A172 (cell line): ENCODE measurements at places on chromosomes 12 and 14.
A peak's percentile ranks its signal among the peaks of the same experiment; 100 is the strongest.

DNA sequence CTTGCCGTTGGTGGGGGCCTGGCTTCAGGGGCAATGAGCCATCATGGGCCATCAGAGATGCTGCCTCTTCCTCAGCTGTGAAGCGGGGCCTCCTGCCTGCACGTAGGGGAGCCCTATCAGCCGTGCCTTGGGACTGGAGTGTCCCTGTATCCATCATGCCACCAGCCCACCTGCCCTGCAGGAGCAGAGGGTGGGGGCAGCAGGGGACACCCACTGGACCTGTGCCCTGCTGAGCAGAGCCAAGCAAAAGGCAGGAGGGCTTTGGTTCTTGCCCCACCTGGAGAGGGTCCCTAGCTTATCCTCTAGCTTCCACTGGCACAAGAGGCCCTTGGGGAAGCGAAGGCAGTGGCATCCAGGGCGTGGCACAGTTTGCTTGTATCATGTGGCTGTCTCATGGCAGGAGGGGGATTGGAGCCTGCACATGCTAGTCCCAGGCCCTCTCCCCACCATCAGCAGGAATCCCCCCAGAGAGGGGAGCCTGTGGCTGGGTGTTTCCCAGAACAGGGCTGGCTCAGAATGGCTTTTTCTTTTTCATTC lies 10.1 kb downstream of the ADSS1 start:
- DNase-seq = no peak

GRCh38 chr14:67002994-67003753 lies 186.1 kb upstream of the GARIN2 start:
- no peak for DNase-seq

GRCh38 chr12:92503971-92504593 lies 198.7 kb upstream of the PLEKHG7 start:
- DNase-seq = no peak

DNA sequence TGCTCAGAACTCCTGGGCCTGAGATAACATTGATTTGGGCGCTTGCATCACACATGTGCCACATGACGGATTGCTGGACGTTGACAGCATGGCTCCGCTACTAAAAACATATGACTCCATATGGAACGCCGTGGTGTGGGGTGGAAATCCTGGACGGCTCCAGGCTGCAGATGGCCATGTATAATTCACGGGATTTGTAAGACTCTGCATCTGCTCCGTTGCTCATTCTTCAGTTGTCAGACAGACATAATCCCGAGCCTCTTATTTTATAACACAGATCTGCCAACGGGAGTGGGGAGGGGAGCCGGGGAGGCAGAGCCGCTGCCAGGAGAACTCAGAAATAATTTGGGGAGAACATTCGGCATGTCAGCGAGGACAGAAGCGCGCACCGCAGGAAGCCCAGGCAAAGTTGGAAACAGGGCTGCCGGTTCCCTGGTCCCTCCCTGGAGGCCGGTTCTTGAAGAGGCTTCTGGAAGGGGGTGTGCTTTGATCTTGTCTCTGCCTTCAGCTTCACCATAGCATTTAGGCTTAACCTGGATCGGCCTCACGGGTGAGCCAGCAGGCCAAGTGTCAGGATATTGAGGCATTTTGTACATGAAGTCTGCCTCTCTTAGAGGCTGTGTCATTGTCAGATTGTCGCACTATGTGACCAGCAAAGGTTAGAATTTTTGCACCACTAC lies 45.8 kb upstream of the MYL2 start:
- no peak for DNase-seq

DNA sequence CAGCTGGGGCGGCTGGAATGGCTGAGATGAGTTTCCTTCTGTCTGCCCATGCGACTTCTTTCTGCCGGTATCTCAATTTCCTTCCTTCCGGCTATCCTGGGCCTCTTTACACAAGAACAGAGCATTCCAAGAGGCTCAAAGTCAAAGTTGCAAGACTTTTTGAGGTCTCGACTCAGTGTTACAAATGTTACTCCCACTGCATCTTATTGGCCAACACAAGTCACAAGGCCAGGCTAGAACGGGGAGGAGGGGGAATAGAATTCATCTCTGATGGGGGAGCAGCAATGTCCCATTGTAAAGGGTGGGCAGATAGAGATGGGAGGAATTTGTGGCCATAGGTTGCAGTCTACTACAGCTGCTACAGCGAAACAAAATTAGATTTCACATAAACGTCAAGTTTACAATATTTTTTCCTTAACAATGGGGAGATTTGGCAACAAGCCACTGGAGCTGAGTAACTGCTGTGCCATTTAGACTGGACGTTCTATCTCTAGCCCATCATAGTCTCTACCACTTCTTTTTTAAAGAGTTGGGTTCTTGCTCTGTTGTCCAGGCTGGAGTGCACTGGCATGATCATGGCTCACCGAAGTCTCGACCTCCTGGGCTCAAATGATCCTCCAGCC lies 9.5 kb upstream of the NYNRIN start:
- DNase-seq = peak; percentile 4

- no peak for DNase-seq
These were observed 10.7 kb downstream of the CMKLR1 start for GRCh38 chr12:108328420-108328819.

GRCh38 chr12:2111826-2112225 lies 59.0 kb downstream of the CACNA1C start:
- DNase-seq = no peak

GRCh38 chr12:30074916-30075315 lies 291.2 kb upstream of the TMTC1 start:
- no peak for DNase-seq

DNA sequence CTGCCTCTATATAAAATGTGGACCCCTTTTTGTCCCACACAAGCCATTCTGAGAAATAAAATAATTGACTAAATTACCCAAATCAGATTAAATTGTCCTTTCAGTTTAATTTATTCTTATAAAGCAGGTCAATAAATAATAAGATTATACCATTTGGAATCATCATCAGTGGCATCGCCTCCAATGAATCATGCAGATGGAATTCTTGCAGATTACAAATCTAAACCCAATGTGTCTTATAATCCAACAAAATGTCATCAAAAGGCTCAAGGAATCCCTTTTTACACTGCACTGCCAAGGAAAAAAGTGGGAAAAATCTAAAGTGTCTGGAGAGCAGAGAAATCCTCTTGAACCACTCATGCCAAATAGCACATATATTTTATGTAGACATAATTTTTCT lies 138.2 kb upstream of the TSPAN8 start:
- DNase-seq = peak; percentile 33

DNA sequence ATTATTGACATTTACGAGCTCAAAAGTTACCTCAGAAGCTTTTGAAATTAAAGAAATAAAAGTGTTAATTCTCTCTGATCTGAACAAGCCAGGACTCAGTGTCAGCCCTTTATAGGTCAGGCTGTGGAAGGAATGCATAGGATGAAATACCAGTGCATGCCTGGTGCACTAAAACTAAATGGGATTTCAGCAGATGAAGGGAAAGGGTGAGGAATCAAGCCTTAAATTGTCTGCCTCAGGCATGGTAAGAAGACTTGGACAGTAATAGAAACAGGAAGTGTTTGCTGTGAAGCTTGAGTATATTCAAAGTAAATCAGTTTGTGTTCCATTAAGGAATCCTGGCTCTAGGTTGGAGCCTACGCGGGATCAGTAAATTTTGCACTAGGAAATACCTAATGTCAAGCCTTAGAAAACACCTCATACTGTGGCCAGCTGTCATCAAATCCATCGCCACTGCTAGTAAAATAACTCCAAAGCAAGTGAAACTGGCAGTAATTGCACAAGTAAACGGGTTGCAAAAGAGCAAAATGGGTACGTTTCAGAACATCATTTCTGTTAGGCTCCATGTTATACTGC lies 76.3 kb downstream of the PDE3A start:
- DNase-seq = no peak

DNA sequence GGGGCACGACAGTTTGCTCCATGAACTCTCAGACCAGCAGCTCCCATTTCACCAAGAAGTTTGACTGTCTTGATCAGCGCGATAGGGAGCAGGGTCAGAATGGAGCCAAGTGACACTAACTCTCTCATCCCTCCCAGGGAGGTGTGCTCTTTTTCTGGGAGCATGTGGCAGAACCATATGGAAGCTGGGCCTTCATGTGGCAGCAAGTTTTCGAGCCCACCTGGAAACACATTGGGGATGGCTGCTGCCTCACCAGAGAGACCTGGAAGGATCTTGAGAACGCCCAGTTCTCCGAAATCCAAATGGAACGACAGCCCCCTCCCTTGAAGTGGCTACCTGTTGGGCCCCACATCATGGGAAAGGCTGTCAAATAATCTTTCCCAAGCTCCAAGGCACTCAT lies 24.0 kb downstream of the ITGA7 start:
- DNase-seq = no peak

DNA sequence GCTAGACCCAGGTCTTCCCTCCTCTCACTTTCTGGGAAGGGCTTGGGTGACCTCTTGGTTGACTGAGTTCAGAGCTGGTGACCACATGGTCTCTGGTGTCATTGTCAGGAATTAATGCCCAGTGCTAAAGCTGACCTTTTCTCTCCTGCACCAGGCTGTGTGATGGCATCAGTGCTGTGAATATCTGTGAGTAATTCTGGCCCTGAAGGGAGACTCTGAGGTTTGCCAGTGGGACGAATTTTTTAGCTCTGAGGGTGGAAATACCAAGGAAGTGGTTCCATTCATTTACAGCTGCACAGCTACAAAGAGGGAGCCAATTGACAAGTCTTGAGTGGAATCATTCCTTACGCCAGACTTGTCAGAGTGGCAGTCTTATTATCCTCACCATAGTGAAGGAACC lies 6.2 kb upstream of the KRT86 start:
- DNase-seq = no peak

DNA sequence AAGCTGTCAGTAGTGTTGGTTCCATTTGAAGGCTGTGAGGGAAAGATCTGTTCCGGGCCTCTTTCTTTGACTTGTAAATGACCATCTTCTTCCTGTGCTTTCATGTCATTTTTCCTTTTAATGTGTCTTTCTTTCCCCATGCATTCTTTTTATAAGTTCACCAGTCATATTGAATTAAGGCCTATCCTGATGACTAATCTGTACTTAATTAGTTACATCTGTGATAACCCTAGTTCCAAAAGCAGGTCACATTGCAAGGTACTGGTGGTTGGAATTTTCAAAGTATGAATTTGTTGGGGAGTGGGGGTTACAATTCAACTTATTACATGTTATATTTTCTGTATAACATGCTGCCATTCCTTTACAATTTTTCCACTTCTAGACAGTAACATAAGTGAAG lies 1642.1 kb upstream of the FLRT2 start:
- no peak for DNase-seq
